Ascending aorta (tissue), 2 donors: ENCODE measurements at places on chromosomes 1 and 21.

DNA sequence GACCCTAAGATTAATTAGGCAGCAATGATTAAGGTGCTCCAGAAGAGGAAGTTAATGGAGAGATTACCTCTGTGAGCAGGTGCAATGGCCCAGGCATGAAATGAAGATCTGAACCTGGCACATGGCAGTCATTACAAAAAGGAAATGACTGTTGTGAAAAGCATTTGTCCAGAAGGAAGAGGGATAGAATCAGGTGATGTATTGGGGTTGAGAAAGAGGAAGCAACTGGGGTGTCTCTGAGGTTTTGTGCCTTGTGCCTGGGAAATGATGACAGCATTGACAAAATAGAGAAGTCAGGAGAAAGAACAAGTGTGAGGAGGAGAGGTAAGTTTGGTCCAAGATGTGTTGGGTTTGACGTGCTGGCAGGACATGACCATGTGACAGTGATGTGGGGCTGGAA, 5.6 kb downstream of the CRCT1 start:
- no peak for DNase-seq

DNA sequence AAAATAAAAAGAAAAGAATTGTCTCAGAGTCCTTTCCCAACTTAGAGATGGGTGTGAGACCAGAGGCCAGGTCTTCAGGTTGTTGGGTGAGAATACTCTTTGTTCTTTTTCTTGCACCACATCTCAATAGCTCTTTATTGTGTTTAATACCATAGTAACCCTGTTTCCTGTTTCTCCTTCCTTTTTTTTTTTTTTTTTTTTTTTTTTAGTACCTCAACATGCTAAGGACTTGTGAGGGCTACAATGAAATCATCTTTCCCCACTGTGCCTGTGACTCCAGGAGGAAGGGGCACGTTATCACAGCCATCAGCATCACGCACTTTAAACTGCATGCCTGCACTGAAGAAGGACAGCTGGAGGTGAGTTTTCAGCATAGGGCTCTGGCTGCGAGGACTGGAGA, 24.4 kb downstream of the CELF3 start:
- DNase-seq, result no peak

DNA sequence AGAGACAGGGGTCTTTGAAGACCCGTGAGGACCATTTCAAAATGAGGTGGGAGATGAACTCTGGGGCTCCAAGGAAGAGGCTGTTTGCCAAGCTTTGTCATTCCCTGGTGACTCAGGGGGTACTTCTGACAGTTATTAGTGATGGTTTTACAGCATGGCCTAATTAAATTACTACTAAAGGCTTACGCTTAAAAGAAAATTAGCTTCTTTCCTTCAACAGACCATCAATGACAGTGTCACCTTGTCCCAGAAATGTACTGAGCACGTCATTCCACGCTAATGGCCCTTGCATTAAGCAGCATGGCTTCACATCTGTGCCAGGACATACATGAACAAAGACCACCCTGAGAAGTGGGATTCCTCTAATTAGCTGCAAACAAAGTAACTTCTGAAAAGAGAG, 5.1 kb upstream of the UTS2 start:
- DNase-seq, result no peak

- no peak for DNase-seq
Observed at GRCh38 chr1:1344655-1345361, 4.4 kb downstream of the DVL1 start.

DNA sequence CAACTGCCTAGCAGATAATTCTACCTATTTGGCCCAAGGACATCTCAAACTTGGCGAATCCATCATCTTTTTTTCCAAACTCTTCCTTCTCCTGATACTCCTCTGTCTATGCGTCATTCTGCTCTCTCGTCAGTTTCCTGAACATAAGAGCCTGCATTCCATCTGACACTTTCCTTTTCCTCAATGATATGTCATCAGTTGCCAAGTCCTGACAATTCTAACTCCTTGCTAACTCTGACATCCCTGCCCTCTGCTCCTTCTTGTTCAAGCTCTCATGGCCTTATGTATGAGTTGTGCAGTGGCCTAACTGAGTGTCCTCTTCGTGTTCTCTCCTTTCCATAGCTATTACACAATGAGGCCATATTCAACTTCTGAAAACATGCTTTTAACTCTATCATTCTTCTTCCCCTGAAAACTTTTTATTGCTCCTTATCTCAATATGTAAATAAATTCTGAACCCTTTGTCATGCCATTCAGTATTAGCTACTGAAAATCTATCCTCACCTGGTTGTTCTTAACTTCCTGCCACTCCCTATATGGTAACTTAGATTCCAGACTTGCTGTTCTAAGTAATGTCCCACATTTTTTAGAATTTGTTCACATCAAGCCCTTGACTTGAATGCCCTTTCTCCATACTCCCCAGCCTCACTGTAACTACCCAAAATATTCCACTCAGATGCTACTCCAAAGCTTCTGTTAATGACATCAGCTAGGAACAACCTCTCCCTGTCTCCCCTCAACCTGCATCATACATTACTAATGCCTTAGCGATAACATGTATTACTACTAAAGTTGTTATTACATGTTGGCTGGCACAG, 11.5 kb downstream of the PALMD start:
- DNase-seq, result no peak

DNA sequence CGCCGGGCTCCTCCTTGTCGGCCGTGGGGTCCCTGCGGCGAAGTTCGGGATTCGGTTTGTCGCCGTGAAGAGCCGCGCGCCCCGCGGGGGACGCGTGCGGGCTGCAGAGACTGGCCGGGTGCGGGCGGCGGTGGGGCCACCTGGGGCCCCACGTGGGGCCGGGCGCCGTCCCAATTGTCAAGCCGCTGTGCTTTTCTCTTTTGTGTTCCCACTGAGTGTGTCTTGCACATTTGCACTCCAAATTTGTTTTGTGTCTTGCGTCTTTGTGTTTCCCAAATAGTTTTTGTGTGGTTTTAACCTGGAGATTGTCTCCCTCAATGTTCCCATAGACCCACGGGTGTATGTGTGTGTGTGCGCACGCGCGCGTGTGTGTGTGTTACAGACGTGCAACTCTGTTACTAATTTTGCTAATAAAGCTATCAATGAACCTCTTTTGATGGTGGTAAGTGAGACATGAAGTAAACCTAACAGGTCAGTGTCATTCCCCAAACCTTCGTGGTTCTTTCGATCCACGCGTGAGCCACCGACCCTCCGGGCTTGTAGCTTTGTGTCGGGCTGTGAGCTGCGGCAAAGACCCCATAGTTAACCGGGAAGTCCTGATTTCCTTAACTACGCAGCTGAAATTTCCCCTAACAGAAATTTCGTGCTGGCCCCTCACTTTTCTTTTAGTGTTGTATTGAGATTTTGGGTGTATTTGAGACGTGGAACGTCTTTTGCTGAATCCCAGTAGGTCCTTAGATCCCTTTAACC, 708 bp downstream of the PRDM2 start:
- no peak for DNase-seq

GRCh38 chr1:207429963-207430362, 24.2 kb upstream of the CR2 start:
- DNase-seq, result no peak

- DNase-seq, result no peak
Observed at GRCh38 chr1:206947255-206947654, 989 bp upstream of the PIGR start.

DNA sequence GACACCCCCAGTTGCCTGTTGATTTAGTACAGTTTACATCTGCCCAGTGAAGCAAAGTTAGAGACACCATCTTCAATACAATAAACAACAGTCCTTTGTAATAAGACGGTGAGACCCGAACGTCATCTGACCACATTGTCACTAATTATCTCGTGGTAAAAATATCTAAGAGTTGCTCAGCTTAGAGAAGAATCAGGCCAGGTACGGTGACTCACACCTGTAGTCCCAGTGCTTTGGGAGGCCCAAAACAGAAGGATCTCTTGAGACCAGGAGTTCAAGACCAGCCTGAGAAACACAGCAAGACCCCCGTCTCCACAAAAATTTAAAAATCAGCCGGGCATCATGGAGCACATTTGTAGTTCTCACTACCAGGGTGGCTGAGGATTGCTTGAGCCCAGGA, 53.5 kb downstream of the CD34 start:
- no peak for DNase-seq

DNA sequence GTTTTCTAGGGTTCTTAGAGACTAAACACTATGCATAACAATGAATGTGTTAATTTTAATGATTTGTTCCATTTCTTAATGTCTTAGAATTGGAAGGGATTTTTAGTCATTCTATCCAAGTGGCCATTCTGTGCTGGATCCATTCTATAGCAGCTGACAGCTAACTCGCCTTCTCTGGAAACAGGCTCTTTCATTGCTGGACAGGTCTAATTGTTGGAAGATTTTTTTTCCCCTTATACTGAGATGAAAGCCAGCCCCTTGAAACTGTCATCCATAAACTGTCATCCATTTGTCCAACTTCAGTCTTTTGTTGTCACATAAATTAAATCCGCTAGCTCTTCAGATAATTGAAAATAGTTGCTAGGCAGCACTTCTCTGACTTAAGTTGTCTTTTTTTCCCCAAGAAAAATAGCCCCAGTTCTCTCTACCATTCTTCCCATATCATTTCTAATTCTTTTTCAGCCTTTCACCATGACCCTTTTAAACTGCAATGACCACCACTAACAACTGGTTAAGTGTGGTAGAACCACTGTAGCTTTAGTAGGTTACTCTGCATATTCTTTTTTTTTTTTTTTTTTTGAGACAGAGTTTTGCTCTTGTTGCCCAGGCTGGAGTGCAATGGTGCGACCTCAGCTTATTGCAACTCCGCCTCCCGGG, 19.7 kb downstream of the AK4 start:
- DNase-seq, result no peak

- DNase-seq, result no peak
Observed at GRCh38 chr1:160534823-160535605, 12.0 kb upstream of the SLAMF6 start.

- no peak for DNase-seq
Observed at GRCh38 chr21:34782506-34783360, 113.9 kb downstream of the CLIC6 start.

DNA sequence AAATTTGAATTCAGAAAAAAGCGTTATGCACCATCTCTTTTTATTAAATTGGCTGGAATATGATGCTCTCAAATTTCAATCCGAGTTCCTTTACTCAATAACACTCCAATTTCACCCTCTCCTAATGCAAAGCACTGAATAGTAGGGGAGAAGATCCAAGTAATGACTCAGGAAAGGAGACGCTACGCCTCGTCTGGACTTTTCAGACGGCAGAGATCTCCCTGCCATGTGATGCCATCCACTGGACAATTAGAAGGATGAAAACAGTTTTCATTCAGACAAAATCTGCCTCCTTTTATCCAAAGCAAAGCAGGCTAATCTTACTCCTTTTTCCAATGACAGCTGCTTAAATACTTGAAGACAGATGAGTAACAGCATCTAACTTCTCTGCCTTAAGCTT, 242.4 kb upstream of the GREM2 start:
- no peak for DNase-seq

- DNase-seq, result no peak
Observed at GRCh38 chr1:192564099-192564498, 11.5 kb upstream of the RGS1 start.

- no peak for DNase-seq
Observed at GRCh38 chr1:166876540-166876838, 425 bp upstream of the TADA1 start.

DNA sequence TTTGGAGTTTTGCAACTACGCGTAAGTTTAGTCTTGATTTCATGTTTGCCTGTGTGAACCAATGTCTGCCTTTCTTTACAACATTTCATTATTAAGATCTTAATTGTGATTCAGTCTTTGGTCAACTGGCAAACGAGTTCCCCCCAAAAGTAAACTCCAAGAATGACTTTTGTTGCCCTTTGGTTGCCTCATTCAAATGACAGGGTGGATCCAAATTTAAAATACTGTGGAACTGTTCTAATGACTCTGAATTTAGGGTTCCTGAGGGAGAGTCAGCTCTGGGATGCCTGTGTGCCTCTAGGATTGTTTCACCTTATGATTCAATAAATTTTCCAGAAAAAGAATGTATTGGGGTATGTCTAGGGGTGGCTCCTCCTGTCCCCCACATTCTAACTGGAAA, 105.3 kb downstream of the KCNN3 start:
- DNase-seq, result no peak

DNA sequence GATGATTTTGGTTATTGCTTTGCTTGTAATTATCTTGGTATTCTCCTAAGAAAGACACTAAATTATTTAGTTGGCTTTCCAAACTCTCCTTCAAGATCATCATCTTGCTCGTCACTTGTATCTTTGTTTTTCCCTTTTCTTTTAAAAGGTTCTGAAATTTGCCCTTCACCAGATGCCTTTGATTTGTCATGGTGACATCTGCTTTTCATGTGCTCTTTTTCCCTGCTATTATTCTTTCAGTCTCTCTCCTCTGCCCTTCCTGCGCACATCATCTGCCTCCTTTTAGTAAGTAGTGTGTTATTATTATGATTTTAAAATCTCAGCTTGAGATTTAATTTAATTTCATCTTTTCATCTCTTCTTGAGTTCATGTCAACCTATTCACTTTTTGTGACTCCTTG, 92.1 kb downstream of the BACH1 start:
- no peak for DNase-seq

GRCh38 chr1:237953238-237953637, 62.5 kb upstream of the ZP4 start:
- DNase-seq, result no peak

DNA sequence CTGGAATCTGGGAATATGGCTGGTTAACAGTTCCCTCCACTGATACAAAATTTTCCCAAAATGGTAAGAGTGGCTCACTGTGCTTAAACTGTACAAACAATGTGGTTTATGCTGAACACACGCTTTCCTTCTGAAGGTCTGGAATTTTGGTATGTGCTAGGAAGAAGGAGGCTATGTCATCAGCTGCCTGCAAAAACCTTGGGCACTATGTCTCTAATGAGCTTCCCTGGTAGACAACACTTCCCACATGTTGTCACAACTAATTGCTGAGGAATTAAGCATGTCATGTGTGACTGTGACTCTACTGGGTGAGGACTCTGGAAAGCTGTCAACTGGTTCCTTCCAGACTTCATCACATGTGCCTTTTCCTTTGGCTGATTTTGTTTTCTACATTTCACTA, 29.2 kb downstream of the IPP start:
- no peak for DNase-seq

DNA sequence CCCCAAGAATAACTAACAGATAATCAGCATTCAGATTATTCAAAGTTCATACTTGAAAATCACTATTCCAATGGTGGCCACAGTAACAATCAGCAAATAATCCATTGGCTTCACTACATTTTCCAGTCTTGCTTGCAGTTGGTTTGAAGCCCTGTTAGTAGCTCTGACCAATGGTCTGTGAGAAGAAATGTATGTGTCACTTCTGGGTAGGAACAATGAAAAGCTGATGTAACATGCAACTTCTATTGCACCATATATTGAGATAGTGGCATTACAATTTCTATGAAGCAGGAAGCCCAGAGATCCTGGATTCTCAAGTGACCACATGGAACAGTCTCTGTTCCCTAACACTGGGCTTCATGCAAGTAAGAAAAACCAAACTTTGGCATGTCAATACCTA, 250.9 kb upstream of the DAB1 start:
- no peak for DNase-seq
